Endothelial cell (in vitro differentiated cells): ENCODE measurements at places on chromosomes 3 and 15.

DNA sequence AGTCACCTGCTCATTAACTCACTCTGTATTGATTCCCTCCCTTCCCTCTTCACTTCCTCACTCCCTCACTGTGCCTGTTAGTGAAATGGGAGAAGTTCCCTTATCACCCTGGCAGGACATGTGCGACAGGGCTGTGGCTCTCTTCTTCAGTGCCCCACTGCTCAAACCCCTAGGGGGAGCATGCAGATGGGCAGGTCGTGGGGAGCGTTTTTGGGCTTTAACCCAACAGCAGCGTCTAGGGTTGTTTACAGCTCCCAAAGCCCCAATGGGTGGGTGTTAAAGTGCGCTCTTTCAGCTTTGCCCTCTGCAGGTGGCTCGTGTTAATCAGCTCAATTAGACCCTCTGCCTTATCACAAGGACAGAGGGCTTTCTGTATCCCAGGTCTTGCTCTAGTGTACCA, 447.8 kb upstream of the PROK2 start:
- DNase-seq, result no peak

DNA sequence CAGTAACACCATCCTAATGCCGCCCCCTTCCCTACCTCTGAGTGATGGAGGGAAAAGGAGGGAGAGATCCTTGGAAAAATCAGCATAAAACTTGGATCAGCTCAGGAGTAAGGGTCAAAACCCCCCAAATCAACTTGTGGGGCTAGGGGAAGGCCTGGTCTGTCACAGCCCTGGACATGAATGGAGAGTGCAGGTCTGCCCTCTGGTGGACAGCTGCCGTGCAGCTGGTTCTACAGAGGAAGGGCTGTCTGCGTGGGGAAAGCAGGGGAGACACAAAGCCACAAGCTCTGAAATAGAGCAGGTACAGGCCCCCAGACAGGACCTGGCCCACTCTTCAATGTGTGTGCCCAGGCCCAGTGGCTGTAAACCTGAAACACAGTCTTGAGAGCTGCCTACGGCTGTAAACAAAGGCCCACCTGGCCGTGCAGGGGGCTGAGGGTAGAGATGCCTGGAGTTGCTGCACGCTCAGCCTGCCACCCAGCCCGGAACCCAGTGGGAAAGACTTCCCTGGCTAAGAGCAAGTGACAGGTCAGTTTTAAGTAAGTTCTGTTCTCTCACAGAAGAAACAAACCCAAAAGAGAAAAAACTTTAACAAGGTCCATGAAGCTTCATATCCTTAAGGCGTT, 16.4 kb downstream of the CLK3 start:
- DNase-seq, result peak; percentile 80

DNA sequence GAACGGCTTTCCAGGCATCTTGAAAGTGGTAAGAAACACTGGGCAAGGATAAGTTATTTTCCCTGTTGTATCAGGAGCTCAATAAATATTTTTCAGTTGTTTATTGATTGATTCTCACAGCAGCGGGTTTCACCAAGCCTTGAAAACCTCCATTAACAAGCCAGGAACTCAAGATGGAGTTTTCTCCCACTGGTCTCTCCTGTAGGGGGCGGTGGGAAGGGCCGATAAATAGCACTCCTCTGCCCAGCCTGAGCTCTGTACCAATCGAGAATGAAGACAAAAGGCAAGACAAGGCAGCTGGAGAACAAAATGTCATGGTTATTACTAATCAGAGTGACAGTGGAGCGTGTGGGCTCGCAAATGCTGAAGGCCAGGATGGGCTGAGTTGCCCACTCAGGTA, 7.4 kb downstream of the HRH1 start:
- no peak for DNase-seq

GRCh38 chr3:145457825-145458552, 703.0 kb downstream of the PLOD2 start:
- DNase-seq, result no peak

- no peak for DNase-seq
Observed at GRCh38 chr3:194561306-194561974, 71.8 kb downstream of the TMEM44 start.
